HT1080 (cell line): ENCODE measurements at places on chromosomes 4 and X.

- DNase-seq, result no peak
These were observed 27.7 kb downstream of the RGS12 start for GRCh38 chr4:3320361-3321023.

- no peak for DNase-seq
These were observed 66.4 kb upstream of the GUCY1A1 start for GRCh38 chr4:155600244-155600643.

GRCh38 chr4:25926462-25926861 lies 12.4 kb downstream of the SMIM20 start:
- no peak for DNase-seq

- no peak for DNase-seq
These were observed 276.4 kb downstream of the IL15 start for GRCh38 chr4:141912831-141913230.

DNA sequence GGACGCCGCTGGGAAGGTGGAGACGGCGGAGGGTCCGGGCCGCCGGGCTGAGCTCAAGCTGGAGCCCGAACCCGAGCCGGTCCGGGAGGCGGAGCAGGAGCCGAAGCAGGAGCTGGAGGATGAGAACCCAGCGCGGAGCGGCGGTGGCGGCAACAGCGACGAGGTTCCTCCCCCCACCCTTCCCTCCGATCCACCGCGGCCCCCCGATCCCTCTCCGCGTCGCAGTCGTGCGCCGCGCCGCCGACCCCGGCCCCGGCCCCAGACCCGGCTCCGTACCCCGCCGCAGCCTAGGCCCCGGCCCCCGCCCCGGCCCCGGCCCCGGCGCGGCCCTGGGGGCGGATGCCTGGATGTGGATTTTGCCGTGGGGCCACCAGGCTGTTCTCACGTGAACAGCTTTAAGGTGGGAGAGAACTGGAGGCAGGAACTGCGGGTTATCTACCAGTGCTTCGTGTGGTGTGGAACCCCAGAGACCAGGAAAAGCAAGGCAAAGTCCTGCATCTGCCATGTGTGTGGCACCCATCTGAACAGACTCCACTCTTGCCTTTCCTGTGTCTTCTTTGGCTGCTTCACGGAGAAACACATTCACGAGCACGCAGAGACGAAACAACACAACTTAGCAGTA lies 483 bp downstream of the USP27X start:
- DNase-seq, result no peak

GRCh38 chrX:135396109-135396508 lies 25.6 kb upstream of the SMIM10L2A start:
- DNase-seq, result peak; percentile 36

GRCh38 chr4:87121341-87122065 lies 98.9 kb downstream of the KLHL8 start:
- no peak for DNase-seq

GRCh38 chr4:31183256-31183655 lies 463.1 kb downstream of the PCDH7 start:
- DNase-seq, result no peak

DNA sequence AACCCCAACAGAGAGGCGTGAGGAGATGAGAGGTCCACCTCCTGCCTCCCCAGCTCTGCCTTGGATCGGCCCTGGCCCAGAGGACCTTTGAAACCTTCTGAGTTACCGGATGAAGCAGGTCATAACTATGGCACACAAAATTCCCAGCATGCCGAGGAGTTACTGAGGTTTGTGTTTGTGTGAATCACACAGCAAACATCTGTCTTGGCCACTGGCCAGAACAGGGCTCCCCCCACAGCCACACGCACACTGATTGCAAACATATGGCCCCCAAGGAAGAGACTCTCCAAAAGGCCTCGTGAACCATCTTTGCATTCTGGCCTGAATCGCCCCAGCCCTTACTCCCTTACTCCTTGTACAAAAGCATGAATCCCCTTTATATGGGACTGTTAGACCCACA lies 18.9 kb downstream of the RPS4X start:
- peak; percentile 65 for DNase-seq

GRCh38 chrX:49163555-49164419 lies 1.2 kb downstream of the MAGIX start:
- no peak for DNase-seq

GRCh38 chr4:125115941-125116340 lies 198.8 kb upstream of the FAT4 start:
- DNase-seq, result peak; percentile 55

- no peak for DNase-seq
These were observed 192.2 kb downstream of the BCOR start for GRCh38 chrX:39905538-39905891.

GRCh38 chr4:171891038-171891437 lies 77.8 kb downstream of the GALNTL6 start:
- no peak for DNase-seq

DNA sequence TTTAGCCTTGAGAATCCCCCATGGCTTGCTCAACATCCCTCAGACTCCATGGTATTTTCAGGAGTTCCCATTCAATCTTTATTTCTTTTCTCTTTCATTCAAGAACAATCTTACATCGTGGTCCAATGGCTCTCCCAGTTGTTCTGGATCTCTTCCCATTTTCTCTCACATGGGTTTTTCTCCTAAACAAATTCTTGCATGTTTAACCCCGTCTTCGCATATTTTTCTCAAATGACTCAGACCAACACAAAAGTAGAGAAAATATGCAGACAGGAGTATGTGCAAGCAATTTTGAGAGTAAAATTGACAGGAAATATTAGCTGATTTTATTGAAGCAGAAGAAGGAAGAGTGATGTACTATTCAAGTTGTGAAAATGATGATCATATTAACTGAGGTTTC lies 396.4 kb upstream of the TRAM1L1 start:
- no peak for DNase-seq

DNA sequence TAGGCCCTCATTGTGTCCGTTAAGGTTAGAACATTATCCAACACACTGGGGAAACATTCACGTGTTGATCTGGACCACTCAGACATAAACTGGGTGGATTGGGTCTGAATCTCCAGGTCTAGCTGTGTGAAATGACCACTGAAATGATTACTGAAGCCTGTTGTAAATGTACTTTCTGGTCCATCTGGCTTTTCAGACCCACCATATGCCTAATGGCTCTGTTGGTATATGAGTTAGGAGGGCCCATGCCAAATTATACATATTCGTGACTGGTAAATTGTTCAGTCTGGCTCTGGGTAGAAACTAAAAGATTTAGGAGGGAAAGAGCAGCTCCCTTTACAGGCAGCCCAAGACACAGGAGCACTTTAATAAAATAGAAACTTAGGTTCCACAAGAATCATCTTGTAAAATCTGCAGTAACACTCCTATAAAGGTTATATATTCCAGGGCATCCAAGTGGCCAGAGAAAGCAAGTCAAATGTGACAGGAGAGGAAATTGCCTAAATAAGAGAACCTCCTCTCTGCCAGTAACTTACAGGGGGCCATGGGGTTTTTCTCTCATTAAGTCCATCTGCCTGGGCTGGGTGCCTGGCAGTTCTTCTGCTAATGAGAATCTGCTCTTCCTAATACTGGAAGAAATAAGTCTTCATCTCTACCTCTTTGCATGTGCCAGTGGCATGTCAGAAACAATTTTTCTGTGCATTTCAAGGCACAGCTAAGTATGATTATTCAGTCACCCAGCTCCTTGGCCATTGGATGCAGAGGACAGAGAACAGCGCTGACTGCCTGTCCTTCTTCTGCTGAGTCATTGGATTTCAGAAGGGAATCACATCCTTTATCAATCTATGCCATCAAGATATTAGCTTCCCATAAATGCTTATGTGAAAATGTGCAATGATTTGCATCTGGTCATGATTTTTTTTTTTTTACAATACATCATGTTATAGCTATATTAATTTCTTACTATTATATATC lies 112.6 kb downstream of the GLRA2 start:
- DNase-seq, result no peak

DNA sequence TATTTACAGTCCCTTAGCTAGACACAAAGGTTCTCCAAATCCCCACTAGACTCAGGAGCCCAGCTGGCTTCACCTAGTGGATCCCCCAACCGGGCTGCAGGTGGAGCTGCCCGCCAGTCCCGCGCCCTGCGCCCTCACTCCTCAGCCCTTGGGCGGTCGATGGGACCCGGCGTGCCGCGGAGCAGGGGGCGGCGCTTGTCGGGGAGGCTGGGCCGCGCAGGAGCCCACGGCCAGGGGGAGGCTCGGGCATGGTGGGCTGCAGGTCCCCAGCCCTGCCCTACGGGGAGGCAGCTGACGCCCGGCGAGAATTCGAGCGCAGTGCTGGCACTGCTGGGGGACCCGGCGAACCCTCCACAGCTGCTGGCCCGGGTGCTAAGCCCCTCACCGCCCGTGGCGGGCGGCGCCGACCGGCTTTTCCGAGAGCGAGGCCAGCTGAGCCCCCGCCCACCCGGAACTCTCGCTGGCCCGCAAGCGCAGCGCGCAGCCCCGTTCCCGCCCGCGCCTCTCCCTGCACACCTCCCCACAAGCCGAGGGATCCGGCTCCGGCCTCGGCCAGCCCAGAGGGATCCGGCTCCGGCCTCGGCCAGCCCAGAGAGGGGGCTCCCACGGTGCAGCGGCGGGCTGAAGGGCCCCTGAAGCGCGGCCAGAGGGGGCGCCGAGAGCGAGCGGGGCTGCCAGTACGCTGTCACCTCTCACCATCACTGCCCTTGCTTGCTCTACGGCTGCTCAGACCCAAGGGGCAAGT lies 39.4 kb downstream of the WFS1 start:
- peak; percentile 52 for DNase-seq

- no peak for DNase-seq
These were observed 8.9 kb upstream of the GSX2 start for GRCh38 chr4:54090804-54091623.

GRCh38 chrX:41670112-41670511 lies 18.7 kb upstream of the GPR34 start:
- no peak for DNase-seq

GRCh38 chrX:108186811-108187210 lies 95.2 kb downstream of the ATG4A start:
- DNase-seq, result peak; percentile 92

DNA sequence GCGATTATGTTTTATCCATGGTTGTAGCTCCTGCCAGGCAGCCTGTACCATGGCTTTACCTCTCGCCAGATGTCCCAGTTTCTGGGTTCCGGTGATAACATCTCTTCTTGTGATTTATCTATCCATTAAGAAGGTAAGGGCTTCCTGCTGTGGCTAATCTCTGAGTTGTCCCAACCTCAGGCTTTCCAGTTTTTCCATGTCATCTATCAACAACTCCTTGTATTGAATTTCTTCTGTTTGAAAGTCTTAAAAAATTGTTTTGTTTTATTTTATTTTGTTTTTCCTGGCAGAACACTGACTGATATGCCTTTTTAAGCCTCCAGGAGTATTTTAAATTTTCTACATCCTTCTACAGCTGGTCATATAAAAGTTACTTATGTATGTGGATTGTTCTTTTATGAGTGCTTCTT lies 241.9 kb downstream of the ANTXR2 start:
- DNase-seq, result no peak

GRCh38 chr4:154584259-154584658 lies 6.3 kb downstream of the FGA start:
- DNase-seq, result no peak
